Heart right ventricle (tissue), 16 donors: ENCODE measurements at places on chromosomes 2 and 18. TPM values are rescaled to one million over a fixed set of nuclear protein-coding genes. Genes with fewer than 3 reads are reported as not detected.

EGR4 gene
- total RNA-seq: not detected

RBM44 gene
- 0.36 TPM for total RNA-seq

LIMS3 gene
- 5.6 TPM for total RNA-seq

MYOM1 gene
- 514 TPM for total RNA-seq

NIF3L1 gene
- total RNA-seq: 19.3 TPM

DNAJC5G gene
- total RNA-seq: 1.2 TPM

ASPRV1 gene
- 1.2 TPM for total RNA-seq

GNAL gene
- total RNA-seq: 1.4 TPM

DNER gene
- total RNA-seq: 0.53 TPM

NDC80 gene
- total RNA-seq: 0.33 TPM

- DNase-seq: no peak
Observed at GRCh38 chr2:167144179-167144898, 256.1 kb downstream of the XIRP2 start.

GRCh38 chr2:237685408-237685807 lies 58.0 kb downstream of the LRRFIP1 start:
- DNase-seq: no peak

- DNase-seq: no peak
Observed at GRCh38 chr2:187056416-187057334, 207.7 kb upstream of the ZSWIM2 start.

GRCh38 chr2:215664847-215665525 lies 229.1 kb upstream of the FN1 start:
- DNase-seq: no peak

DNA sequence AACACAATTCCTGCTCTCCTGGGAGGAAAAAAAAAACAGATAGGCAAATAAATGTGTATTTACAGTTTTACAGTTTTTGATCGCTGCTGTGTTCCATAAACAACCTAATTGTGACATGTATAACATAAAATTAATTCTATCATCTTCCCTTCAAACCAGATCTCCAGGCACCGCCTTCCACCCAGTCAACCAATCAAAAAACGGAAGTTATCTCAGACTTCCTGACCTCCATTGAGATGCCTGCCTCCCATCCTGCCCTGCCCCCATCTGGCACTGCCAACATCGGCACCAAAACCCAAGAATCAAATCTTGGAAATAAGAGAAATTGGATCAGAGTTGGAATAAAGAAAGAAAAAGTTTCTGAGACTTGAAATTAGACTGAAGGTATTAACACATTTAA lies 3.1 kb upstream of the RIOK3 start:
- no peak for DNase-seq

GRCh38 chr2:191790737-191791136 lies 56.2 kb downstream of the CAVIN2 start:
- DNase-seq: no peak

GRCh38 chr2:2638547-2639220 lies 307.6 kb upstream of the MYT1L start:
- no peak for DNase-seq

GRCh38 chr2:48328942-48329723 lies 200.8 kb upstream of the STON1 start:
- no peak for DNase-seq

GRCh38 chr18:35236571-35237363 lies 4.1 kb upstream of the ZNF397 start:
- DNase-seq: no peak

DNA sequence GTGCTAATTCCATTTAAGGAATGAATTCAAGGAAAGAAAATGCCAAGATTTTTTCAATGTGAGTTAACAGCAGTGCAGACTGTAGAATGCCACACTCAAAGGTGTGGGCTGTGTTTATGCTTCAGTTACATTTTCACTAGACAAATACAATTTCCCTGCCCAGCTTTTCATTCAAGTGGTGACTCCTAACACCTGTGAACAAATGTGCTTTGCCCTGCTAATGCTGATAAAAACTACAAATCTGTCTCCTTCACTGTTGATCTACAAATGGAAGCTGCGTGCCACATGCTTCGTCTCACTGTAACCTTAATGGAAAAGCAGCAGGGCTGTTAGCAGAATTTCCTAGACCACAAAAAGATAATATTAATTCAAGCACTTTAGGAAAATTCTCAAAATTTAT lies 19.8 kb upstream of the TCF4 start:
- no peak for DNase-seq

GRCh38 chr2:157984866-157985265 lies 108.7 kb upstream of the ACVR1 start:
- DNase-seq: no peak

GRCh38 chr2:111239107-111239506 lies 118.4 kb downstream of the BCL2L11 start:
- no peak for DNase-seq

- DNase-seq: no peak
Observed at GRCh38 chr2:116511426-116511825, 1303.1 kb upstream of the DDX18 start.

DNA sequence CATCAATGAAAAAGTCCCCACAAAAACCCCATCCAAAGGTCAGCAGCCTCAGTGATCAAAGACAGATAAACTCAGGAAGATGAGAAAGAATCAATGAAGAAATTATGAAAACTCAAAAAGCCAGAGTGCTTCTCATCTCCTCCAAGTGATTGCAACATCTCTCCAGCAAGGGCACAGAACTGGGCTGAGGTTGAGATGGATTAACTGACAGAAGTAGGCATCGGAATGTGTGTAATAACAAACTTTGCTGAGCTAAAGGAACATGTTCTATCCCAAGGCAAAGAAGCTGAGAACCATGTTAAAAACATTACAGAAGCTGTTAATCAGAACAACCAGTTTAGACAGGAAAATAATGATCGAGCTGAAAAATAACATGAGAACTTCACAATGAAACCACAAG lies 442.8 kb upstream of the SYT4 start:
- no peak for DNase-seq

- no peak for DNase-seq
Observed at GRCh38 chr2:172296267-172297046, 130.9 kb upstream of the ITGA6 start.

GRCh38 chr2:160596441-160596840 lies 102.8 kb upstream of the RBMS1 start:
- DNase-seq: no peak

GRCh38 chr2:164624316-164624715 lies 3.0 kb upstream of the GRB14 start:
- DNase-seq: no peak

DNA sequence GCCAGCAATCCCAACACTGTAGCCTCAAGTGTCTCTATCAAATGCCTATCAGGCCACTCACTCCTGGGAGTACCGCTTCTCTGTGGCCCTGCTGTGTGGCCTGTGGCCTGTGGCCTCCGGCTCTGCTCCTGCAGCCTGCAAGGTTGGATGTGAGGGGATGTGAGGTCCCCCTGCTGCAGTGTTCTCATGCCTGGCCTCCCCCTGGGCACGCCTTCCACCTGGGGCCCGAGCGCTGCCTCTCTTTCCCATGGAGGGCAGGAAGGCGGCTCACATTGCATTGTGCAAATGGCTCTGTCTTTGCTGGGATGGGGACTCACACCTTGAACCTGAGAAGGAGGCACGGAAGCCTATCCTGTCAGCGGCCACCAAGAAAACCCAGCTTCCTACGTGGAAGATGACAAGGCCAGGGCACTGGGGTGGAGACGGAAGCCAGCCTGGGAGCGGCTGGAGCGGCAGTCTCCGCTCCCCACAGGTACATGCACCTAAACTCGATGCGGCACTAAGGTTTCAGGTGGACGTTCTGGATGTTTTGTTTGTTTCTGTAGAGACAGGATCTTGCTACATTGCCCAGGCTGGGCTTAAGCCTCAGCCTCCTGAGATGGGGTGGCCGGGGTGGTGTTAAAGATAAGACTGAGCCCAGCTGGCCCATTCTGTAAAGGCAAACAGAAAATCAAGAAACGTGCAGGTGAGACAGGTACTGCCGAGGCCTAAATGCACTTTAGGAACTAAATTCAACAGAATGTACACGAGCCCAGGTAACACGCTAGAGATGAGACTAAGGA lies 140.1 kb downstream of the HDAC4 start:
- no peak for DNase-seq
